ENCODE measurements at places on chromosomes 6 and 20. TPM values are rescaled to one million over a fixed set of nuclear protein-coding genes. Genes with fewer than 3 reads are reported as not detected.

Gene PYGB
- total RNA-seq, result 123 TPM

Gene DNMT3B
- 2.2 TPM for total RNA-seq

Gene SERPINB1
- total RNA-seq, result 8.0 TPM

Gene ABHD16B
- total RNA-seq, result not detected

Gene SPEF1
- total RNA-seq, result 0.20 TPM

Gene PNLDC1
- 0.20 TPM for total RNA-seq

Gene ADGRF5
- 39.0 TPM for total RNA-seq

Gene NHLRC1
- 2.6 TPM for total RNA-seq

Gene SALL4
- total RNA-seq, result 0.07 TPM

Gene BHLHE23
- total RNA-seq, result not detected

Gene TMEM151B
- total RNA-seq, result not detected

Gene DLK2
- total RNA-seq, result 0.20 TPM

Gene HRH3
- total RNA-seq, result not detected

Gene HLA-DQB1
- not detected for total RNA-seq

Gene PBOV1
- total RNA-seq, result not detected

Gene TCF21
- total RNA-seq, result 0.50 TPM
